Prostate gland (tissue), 2 donors: ENCODE measurements at places on chromosomes 16 and 17.

DNA sequence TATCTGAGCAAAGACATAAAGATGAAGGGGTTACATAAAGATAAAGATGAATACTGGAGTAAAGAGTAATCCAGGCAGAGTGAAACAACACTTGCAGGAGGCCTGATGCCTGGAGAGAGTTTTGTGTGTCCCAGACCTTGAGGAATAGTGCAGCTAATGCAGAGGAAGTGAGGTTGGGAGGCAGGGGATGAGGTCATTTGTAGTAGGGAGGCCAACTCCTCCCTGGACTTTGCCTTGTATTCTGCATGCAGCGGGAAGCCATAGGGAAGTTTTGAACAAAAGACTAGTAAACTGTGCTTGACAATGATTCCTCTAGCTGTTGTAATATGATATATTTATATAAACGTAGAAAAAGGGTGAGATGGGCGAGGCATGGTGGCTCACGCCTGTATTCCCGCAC lies 356.6 kb downstream of the KCNJ2 start:
- H3K27me3 ChIP-seq, result no peaks in the 10 kb centered on the region
- no peak for DNase-seq
- H3K36me3 ChIP-seq, result no peaks in the 10 kb centered on the region
- H3K4me1 ChIP-seq, result no peaks in the 10 kb centered on the region
- H3K4me3 ChIP-seq, result no peak overlapping the region

DNA sequence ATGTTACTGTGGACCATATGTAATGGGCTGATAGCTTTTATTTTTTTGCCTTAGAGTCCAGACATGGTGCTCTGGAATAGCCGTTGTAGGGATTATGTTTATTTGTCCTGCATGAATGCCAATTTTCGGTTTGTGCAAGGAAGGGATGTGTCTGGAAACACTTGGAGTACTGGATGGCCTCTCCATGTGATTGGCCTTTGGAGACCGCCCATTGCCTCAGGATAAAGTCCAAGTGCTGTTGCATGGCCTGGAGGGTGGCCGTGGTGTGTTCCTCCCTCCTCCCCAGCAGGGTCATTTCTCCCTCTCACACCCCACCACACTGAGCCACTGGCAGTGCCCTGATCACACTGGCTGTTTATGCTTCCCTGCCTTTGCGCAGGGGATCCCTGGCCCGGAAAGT lies 93.9 kb downstream of the MSI2 start:
- no peak overlapping the region for H3K4me3 ChIP-seq
- no peak overlapping the region for H3K27ac ChIP-seq
- H3K36me3 ChIP-seq, result no peaks in the 10 kb centered on the region

DNA sequence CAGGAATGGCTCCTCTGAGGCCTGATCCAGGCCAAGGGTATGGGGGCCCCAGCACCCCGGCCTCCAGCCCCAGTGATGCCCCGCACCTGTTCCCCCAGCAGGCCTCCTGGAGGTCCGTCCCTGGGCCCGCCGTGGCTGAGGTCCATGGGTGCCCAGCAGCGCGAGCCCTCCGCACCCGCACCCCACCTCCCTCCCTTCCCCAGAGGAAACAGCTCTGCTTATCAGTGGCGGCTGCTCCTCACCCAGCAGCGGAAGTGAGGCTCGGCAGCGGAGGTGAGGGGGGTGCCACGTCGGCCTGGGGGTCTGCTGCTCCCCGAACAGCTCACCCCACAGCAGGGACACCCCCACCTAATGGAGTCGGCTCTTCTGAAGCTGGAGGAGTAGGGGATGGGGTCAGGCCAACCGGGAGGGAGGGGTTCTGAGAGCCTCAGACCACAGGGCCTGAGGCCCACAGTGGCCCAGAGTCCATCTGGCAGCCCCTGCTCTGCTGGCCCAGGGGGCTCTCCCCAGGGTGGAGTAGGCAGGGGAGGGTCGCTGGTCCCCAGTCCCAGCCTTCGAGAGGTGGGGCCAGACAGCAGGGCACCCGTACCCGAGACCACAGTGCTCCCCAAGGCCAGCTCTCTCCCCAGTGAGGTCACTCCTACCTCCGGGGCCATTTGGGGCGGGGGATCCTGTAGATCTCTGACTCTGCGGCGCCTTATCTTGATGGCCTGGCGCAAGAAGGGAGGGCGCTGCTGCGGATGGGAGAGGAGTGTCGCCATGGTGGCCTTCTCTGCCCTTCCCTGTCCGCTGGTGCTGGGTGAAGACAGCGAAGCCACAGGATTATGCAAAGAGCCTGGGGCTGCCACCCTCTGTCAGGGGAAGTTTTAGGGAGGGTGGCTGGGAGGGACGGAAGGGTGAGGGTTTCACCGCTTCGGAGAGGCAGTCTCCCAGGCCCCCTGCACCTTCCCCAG lies at the start of gene UNC13D:
Gene UNC13D, minus strand, starts transcription at position 828 of the 953 bp plus-strand sequence. Its CDS starts 67 bp downstream, at position 761.
- DNase-seq, result no peak
- peaks cover 16% of the 10 kb centered on the region for H3K4me1 ChIP-seq
- H3K36me3 ChIP-seq, result peaks cover 16% of the 10 kb centered on the region
- H3K27me3 ChIP-seq, result no peaks in the 10 kb centered on the region

DNA sequence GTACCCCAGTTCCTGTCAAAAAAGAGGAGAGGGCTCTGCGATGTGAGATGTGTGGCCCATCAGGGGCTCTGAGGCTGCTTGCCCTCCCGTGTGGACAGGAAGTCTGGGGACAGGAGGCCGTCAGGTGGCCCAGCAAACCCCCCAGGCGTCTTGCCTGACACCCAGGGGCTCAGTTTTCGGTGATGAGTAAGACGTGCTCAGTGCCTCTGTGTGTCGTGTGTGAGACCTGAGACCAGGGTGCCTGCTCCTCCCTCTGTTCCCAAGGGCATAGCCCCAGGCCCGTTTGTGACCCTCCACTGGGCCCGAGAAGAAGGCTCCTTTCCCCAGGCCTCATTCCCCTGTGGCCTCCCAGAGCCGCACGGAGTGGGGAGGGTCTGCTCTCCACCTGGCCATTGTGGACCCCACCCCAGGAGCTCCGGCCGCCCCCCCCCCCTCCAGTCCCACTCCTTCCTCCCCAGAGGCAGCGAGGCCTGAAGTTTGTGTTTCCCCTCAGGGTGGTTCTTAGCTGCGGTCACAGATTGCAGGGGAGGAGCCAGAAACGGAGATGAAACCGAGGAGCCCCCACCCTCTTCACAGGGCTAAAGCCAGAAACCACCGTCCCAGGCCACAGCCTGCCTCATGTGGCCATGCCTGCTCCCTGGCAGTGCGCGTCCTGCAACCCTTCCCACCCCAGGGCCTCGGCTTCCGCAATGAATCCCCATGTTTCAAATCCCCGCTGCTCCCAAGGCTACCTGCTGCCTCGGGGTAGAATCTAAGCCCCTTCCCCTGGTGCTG lies 4.9 kb upstream of the ACTG1 start:
- H3K27ac ChIP-seq, result peak overlapping the region; percentile 100
- no peaks in the 10 kb centered on the region for H3K27me3 ChIP-seq
- peaks cover 13% of the 10 kb centered on the region for H3K4me1 ChIP-seq
- DNase-seq, result no peak

GRCh38 chr16:57898961-57899360 lies 72.0 kb downstream of the CNGB1 start:
- H3K36me3 ChIP-seq, result no peaks in the 10 kb centered on the region
- DNase-seq, result no peak
- no peaks in the 10 kb centered on the region for H3K4me1 ChIP-seq
- H3K4me3 ChIP-seq, result no peak overlapping the region
- no peak overlapping the region for H3K27ac ChIP-seq

GRCh38 chr17:32930512-32930911 lies 2.6 kb downstream of the TMEM98 start:
- no peaks in the 10 kb centered on the region for H3K27me3 ChIP-seq
- peaks cover 7% of the 10 kb centered on the region for H3K4me1 ChIP-seq
- H3K36me3 ChIP-seq, result no peaks in the 10 kb centered on the region
- DNase-seq, result no peak
- no peak overlapping the region for H3K27ac ChIP-seq

DNA sequence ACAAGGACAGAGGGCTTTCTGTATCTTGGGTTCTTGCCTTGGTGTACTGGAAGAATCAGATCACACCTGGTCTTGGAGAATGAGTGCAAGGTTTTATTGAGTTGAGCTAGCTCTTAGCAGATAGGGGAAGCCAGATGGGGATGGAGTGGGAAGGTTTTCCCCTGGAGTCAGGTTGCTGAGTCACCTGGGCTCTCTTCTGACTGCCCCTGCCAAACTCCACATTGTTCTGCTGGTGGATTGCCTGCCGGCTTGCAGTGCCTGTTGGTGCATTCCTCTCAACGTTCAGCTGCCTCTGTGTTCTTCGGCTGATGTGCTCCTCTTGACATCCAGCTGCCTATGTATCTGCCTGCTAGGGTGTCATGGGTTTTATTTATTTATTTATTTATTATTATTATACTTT lies 1431.1 kb downstream of the CDH8 start:
- no peaks in the 10 kb centered on the region for H3K36me3 ChIP-seq
- H3K4me3 ChIP-seq, result no peak overlapping the region
- H3K27me3 ChIP-seq, result no peaks in the 10 kb centered on the region
- no peaks in the 10 kb centered on the region for H3K4me1 ChIP-seq

DNA sequence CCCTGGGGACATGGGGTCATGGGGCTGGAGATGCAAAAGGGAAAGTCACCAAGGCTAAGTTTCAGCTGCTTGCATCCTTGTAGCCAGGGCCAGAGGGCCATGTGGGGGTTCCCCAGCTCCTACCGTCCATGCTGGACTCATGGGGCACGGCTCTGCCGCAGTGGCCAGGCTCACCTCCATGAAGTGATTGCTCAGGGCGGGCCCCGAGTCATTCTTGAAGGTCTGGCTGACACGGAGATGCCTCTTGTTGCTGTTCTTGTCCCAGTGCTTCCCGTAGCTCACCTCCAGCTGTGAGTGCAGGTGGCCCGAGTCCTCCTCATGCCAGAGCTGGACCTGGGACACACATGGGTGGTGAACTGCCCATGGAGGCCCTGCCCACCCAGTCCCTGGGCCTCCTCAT lies 114.5 kb downstream of the RMI2 start:
- no peak for DNase-seq
- no peak overlapping the region for H3K4me3 ChIP-seq
- H3K27ac ChIP-seq, result no peak overlapping the region
- H3K36me3 ChIP-seq, result no peaks in the 10 kb centered on the region

GRCh38 chr16:88298833-88299745 lies 83.7 kb upstream of the ZNF469 start:
- no peaks in the 10 kb centered on the region for H3K27me3 ChIP-seq
- H3K4me3 ChIP-seq, result no peak overlapping the region
- H3K4me1 ChIP-seq, result no peaks in the 10 kb centered on the region
- DNase-seq, result no peak

DNA sequence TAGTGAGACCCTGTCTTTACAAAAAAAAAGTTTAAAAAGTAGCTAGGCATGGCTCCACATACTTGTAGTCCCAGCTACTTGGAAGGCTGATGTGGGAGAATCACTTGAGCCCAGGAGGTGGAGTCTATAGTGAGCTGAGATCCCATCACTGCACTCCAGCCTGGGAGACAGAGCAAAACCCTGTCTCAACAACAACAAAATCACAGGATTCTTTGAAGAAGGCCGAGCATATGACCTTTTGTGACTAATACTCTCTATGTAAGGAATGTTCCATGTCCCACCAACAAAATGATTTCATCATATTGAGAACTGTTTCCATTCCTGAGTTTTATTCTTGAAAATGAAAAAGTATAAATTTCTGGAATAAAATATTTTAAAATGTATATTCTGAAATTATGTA lies 58.9 kb upstream of the EFCAB3 start:
- no peak overlapping the region for H3K4me3 ChIP-seq
- H3K36me3 ChIP-seq, result no peaks in the 10 kb centered on the region
- H3K27ac ChIP-seq, result no peak overlapping the region
- no peaks in the 10 kb centered on the region for H3K27me3 ChIP-seq
- no peak for DNase-seq
- H3K4me1 ChIP-seq, result no peaks in the 10 kb centered on the region

DNA sequence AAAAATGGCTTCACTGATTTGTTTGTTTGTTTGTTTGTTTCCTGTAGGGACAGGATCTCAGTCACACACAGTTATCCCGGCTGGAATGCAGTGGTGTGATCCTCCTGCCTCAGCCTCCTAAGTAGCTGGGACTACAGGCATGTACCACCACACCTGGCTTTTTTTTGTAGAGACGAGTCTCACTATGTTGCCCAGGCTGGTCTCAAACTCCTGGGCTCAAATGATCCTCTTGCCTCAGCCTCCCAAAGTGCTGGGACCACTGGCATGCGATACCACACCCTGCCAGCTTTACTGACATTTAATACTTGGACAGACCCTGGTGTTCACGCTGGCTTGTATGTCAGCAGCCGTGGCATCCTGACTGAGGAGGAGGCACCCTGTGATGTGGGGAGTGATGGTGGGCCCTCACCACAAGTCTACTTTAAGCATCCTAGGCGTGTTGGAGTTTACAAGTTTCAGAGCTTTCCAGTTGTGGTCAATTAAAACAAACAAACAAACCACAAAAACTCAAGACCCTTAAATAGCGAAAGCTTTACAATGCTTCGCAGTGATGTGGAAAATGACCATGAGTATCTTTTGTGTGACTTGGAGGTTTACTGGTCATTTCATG lies 5.1 kb downstream of the ABCA3 start:
- no peak for DNase-seq
- no peaks in the 10 kb centered on the region for H3K4me1 ChIP-seq
- no peaks in the 10 kb centered on the region for H3K27me3 ChIP-seq
- H3K36me3 ChIP-seq, result no peaks in the 10 kb centered on the region
- H3K4me3 ChIP-seq, result no peak overlapping the region
- H3K27ac ChIP-seq, result no peak overlapping the region

GRCh38 chr16:4356820-4357219 lies 5.7 kb upstream of the PAM16 start:
- H3K4me1 ChIP-seq, result no peaks in the 10 kb centered on the region
- no peak overlapping the region for H3K4me3 ChIP-seq
- no peaks in the 10 kb centered on the region for H3K27me3 ChIP-seq
- no peak overlapping the region for H3K27ac ChIP-seq
- DNase-seq, result no peak
- no peaks in the 10 kb centered on the region for H3K36me3 ChIP-seq

- no peaks in the 10 kb centered on the region for H3K27me3 ChIP-seq
- H3K36me3 ChIP-seq, result no peaks in the 10 kb centered on the region
- DNase-seq, result no peak
- no peak overlapping the region for H3K27ac ChIP-seq
- H3K4me3 ChIP-seq, result no peak overlapping the region
- no peaks in the 10 kb centered on the region for H3K4me1 ChIP-seq
Measured at GRCh38 chr17:55426851-55427586, 5.4 kb upstream of the MMD start.

GRCh38 chr16:57377080-57377841 lies 5.0 kb downstream of the CX3CL1 start:
- peak overlapping the region; percentile 35 for H3K27ac ChIP-seq
- H3K36me3 ChIP-seq, result no peaks in the 10 kb centered on the region
- no peak for DNase-seq
- no peak overlapping the region for H3K4me3 ChIP-seq
- H3K27me3 ChIP-seq, result no peaks in the 10 kb centered on the region

- H3K27ac ChIP-seq, result no peak overlapping the region
- no peak for DNase-seq
- no peak overlapping the region for H3K4me3 ChIP-seq
- no peaks in the 10 kb centered on the region for H3K4me1 ChIP-seq
- H3K36me3 ChIP-seq, result no peaks in the 10 kb centered on the region
- H3K27me3 ChIP-seq, result no peaks in the 10 kb centered on the region
Measured at GRCh38 chr17:67613961-67614360, 103.8 kb upstream of the NOL11 start.
